ENCODE measurements at places on chromosomes 3 and 15. TPM values are rescaled to one million over a fixed set of nuclear protein-coding genes. Genes with fewer than 3 reads are reported as not detected.

DNA sequence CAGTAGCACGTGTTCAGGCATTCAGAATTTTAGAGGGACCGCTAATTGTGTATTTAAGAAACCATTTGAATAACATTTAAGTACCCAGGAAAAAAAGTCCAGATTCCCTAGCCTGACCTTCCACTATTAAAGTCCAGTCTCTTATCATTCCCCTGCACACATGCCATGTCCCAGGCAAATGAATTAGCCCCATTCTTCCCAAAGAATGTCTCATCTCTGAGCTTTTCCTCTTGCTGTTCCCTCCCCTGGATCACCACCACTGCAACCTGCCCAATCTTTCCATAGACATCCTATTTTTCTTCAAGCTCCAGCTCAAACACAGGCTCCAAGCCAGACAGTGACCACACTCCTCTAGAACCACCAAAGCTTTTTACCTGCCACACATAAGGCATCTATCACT lies 25.9 kb downstream of the PLD1 start:
- no peak for DNase-seq

DNA sequence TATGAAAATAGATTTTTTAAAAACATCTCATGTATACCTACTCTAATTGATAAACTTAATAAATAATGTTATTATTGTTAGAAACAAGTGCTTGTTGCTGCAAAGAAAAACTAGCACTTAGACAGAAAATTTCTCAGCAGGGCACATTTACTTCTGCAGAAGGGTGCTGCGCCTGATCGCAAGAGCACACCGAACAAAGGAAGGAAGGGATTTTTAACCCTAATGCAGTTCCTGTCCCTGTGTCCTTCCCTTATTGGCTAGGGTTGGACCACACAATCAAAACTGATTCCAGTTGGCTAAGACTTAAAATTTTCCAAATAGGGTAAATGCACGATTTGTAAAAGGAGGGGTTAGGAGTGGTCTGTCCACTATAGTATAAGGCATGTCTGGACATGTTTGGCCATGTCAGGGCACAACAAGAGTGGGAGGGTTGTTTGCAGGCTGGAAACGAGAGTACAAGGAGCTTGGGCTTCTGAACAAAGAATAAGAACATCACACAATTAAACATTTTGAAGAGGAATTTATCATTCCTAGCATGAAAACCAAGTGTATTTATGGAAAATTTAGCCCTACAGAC lies 4.7 kb downstream of the DTWD1 start:
- DNase-seq, result no peak

DNA sequence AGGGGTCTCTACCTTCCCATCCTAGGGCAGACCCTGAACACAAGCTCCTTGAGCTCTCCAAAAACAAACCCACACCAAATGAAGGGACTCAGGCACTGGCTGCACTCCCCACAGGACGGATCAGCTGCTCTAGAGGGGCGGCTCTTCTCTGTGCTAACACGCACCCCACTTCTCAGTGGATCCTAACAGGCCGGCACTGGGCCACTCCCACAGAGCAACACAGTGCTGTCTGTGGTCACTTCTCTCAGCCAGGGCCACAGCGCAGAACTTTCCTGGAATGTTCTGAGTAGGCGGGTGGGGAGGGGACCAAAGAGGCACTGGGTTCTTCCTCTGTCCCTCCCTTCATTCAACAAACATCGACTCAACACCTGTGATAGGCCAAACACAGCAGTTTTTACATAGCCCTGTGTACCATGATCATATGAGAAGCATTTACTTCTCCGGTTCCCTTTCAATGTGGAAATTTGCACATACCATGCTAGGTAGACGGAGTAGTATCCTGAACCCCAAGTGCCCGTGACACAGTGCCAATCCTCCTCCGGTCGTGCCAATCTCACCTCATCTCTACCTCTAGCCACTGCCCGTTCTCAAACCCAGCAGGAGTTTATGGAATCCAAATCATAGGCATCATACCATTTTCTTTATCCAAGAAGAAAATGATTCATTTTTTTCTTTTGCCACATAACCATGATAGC lies 98.1 kb downstream of the LRIG1 start:
- DNase-seq, result no peak

TP63 gene
- 286 TPM for total RNA-seq

HDC gene
- total RNA-seq, result not detected

ZNF770 gene
- total RNA-seq, result 41.7 TPM
